Cortex of kidney (tissue), 1 donor: ENCODE measurements at places on chromosomes 7 and 10.

GRCh38 chr7:24701261-24702235 is 55.7 kb downstream of the GSDME start:
- DNase-seq, result no peak

DNA sequence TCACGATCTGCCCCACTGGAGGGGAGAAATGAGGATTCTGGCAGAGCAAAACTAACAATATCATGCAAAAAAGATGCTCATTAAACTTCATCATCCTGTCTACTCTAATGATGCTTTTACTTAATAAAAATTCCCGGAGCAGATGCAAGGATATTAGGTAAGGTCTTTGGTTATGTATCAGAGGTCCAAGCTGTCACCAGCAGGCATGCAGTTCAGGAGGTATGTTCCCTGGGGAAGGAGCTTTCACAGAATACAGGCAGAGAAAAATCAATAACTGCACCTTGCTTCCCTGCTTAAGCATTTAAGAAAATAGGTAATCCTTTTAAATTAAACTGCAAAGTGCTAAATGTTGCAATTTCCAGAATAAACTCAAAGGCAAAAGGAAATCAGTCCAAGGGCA is 81.6 kb upstream of the C1QL3 start:
- no peak for DNase-seq

DNA sequence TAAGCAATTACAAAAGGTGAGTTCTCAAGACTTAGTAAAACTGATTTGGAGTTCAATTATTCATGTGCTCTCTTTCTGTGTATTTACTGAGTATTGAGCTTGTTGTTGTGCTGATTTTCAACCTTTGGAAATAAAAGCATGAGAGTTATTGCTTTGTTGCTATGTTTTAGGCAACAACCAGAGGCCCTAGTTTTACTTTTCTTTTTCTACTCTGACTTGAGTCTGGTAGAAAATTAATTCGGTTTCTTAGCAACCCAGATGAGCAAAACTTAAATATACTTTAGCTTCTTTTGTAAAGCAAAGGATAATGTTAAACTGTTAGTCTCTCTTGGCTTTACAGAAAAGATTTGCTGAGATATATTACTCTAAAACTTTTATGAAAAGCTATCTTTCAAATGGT is 66.4 kb upstream of the SCIN start:
- no peak for DNase-seq

GRCh38 chr7:16594676-16595075 is 50.9 kb downstream of the ANKMY2 start:
- DNase-seq, result no peak

DNA sequence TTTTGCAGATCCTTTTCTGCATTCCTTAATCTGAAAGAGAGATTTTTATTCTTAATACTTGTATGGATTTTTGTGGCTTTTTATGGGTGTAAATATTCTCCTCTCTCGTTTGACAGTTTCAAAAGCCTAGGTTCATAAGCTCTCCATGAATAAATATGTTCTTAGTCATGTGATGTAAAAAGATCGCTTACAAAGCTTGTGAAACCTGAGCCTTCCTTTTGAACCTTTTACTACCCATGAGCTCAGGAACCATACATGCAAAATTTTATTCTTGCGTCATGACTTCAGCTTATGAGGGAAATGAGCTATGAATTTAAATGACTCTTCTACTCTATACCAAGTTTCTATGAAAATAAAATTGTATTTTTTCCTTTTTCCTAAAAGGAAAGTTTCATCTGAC is 98.7 kb downstream of the POLL start:
- no peak for DNase-seq

DNA sequence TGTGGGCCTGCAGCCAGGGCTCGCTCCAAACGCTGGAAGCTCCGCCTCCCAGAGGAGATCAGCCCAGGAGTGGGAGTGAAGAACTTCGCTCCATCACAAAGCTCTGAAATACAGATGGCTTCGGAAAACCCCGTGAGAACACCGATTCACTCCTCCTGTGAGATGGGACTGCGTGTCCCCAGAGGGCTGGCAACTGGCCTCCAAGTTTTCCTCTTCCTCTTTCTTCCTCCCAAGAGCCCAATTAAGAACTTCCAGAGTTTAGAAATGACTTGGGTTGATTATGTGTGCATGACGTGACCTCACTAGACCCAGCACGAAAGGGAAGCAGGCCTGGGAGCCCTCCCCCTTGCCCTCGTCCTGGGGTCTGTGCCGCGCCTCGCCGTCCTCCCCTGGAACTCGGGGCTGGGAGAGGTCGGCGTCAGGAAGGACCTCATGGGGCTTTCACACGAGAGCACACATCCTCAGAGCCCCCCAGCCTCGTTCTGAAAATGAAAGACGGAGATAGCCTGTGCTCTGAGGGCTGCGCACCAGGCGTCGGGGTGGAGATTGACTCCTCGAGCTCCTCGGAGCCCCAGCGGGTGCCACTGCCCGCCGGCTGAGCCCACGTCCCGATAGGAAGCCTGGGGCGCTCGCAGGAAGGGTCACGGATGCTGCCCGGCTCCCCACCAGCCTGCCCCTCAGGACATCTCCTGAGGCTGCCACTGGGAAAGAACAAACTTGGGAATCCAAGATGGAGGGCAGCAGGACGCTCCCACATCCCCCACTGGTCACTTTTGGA is 37.8 kb downstream of the PTPRN2 start:
- no peak for DNase-seq

DNA sequence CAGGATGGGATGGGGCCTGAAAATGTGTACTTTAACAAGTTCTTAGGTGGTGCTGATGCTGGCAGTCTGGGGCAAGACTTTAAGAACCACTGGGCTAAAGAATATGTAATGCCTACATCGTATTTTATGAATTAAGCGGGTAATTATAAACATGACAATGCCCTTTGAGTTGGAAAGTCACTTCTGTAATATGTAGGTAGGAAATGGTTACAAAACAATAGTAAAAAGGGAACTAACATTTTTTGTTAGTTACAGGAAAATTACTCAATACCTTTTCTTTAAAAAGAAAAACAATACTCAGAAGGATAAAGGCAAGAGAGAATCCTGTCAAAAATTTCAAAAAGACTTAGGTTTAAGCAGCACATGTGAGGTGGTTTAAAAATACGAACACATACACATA is 48.3 kb upstream of the STEAP4 start:
- DNase-seq, result no peak

- no peak for DNase-seq
These were observed 1194.4 kb upstream of the SORCS1 start for GRCh38 chr10:108358912-108359311.

DNA sequence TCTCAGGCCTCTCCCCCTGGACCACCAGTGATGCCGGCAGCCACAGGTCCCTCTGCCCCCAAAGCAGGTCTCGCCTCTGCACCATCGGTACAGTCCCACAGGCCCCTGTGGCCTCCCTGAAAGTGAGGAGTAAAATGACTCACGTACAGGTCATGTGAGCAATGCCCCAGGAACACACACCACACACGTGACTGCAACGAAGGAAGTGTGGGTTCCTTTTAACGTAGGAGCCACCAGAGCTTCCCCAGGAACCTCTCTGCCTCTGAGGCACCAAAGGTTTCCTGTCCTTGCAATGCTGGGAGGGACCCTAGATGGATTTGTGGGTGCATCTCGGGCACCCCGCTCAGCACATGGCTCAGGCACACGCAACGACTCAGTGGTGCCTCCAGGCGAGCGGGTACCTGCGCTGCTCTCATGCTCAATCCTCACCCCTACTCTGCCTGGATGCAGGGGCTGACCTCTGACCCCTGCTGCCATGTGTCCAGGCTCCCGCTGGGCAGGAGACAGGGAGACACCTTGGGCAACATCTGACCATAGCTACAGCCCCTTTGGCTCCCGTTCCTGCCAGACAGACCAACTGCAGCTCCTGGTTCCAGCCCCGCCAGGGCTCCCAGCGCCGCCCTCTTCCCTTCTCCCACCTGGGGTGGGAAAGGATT is 120.7 kb downstream of the PRKAG2 start:
- no peak for DNase-seq

GRCh38 chr10:101856626-101857025 is 13.0 kb upstream of the KCNIP2 start:
- no peak for DNase-seq

- DNase-seq, result no peak
These were observed 131.0 kb upstream of the C1GALT1 start for GRCh38 chr7:7051206-7051877.

- DNase-seq, result no peak
These were observed 260.5 kb upstream of the CACNA2D1 start for GRCh38 chr7:82704121-82704520.

- no peak for DNase-seq
These were observed 560.9 kb downstream of the DNAJB6 start for GRCh38 chr7:157897681-157898080.

- DNase-seq, result no peak
These were observed 7.1 kb downstream of the ASNS start for GRCh38 chr7:97865104-97865503.

DNA sequence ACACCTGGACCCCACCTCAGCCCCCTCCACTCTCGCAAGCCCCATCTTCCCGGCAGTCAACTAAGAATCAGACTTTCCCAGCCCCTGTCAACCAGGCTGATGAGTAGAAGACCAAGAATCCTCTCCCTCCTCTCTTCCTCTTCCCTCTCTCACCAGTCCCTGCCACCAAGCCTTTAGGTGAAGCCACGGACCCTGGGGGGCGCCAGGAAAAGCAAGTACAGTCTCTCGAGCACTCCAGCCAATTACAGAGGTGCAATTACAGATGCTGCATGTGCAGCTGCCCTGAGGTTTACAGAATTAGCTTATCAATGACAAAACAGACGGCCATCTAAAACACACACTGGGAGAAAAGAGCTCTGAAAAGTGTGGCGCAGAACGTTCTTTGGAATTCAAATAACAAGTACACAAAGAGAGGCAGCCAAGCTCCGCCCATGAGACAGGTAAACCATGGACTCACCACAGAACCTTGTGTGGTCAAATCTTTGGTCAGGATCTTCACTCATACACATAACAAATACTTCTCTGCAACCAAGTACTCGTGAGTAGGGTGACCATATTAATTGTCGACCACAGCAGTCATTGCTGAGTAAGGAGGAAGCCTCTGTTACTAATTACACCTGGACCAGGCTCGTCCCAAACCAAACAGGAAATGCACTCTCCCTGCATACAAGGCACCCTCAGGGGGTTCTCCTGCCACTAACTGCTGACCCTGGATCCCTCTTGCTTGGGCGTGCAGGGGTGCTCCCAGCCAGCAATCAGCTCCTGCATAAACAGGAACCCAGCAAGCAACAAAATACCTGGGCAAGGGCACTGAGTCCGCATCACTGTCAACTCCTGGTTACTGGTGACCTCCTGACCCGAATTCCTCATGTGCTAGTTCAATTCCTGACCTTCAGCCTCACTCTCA is 189.2 kb downstream of the FAM107B start:
- DNase-seq, result no peak

DNA sequence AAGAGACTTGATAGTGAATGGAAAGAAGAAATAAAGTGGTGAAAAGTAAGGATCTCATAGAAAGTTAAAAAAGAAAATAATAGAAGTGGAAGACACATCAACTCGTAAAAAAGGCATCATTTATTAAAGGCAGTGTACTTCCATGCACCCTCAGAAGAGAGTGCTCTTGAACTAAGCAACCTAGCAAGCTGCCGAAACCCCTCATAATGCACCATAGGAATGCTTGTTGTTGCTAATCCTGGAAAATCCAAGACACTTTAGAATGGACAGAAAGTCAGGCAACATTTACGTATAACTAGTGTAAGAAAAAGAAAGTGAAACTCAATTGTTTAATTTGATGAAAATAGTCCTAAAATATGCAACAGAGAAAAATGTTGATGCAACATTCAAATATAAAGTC is 12.8 kb downstream of the TFPI2 start:
- DNase-seq, result no peak

DNA sequence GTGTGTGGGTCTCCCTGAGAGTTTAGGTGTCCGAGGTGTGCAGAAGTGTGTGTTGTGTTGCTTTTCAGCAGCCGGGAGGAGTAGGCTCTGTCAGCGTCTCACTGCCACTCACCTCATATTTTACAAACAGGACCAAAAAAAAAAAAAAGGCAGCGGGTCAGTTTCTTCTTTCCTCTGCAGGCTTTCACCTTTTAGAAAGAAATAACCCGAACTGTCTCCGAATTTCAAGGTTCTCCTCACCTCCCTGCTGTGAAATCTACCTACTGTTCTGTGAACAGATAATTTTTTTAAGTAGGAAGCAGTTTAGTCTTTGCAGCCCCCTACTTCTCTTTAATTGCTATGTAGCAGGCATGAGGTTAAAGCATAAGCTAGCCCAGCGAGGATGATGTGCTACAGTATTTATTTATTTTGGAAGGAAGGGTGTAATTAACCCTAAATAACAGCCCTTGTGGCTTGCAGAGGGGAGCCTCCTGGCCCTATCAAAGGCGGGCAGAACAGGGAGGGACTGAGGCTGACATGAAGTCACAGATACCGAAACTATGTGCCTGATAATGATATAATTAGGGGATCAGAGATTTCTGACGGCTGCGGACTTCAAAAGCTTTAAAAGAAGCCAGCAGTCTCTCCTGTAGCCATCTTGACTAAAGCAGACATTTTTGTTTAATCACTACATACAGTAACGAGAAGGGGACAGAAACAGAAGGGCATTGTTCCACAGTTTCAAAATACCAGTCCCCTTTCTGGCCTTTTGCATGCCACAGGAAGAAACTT is 1.6 kb downstream of the BAMBI start:
- no peak for DNase-seq

DNA sequence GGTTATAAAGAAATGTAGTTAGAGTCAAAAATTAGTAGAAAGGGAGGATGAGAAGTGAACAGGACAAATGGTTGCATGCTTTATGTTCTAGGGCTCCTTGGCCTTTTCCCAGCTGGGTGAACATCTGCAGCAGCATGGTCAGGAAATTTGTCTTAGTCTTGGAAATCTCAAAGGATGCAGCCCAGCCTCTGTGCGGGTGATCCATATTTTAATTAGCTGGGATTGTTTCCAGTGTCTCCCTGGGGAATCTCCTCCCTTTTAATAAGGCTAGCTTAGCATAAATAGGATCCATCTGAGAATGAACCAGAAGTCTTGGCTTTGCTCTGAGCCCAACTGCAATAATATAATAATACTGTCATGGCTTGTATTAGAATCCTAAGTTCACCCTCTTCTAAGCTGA is 198.3 kb downstream of the PRKG1 start:
- DNase-seq, result no peak

- DNase-seq, result no peak
These were observed 778.6 kb upstream of the C7orf33 start for GRCh38 chr7:147811923-147812322.

- DNase-seq, result no peak
These were observed 924.5 kb upstream of the MBL2 start for GRCh38 chr10:53697038-53697437.

DNA sequence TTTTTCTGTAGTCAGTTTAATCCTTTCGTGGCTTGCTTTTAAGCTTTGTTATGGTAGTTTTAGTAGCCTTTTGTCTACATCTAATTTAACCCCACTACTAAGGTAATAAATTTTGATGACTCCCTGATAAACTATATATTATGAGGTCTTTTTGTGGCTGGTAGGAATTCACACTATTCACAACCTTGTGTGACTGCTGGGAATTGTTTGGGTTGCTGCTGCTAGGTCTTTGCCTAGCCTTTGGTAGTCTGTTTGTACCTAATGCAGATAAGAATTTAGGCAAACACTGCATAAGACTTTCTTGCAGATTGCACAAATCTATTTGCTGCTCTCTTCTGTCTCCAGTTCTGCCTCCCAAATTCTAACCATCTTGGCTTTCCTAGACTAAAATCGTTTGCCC is 58.3 kb downstream of the SHOC2 start:
- DNase-seq, result no peak

GRCh38 chr7:52410032-52410431 is 625.4 kb upstream of the POM121L12 start:
- no peak for DNase-seq

- no peak for DNase-seq
These were observed 34.0 kb downstream of the CYTH3 start for GRCh38 chr7:6238309-6238925.

- no peak for DNase-seq
These were observed 15.3 kb downstream of the ECHDC3 start for GRCh38 chr10:11757454-11757820.

- DNase-seq, result no peak
These were observed 28.1 kb upstream of the CREB3L2 start for GRCh38 chr7:138029941-138030340.
